ENCODE measurements at places on chromosomes 2 and 18.

- no peak for DNase-seq
Observed at GRCh38 chr18:23494992-23495391, 8.3 kb upstream of the RMC1 start.

- DNase-seq, result no peak
Observed at GRCh38 chr2:38386821-38387220, 9.7 kb upstream of the ATL2 start.

- DNase-seq, result no peak
Observed at GRCh38 chr2:240333985-240334384, 101.5 kb upstream of the GPC1 start.

DNA sequence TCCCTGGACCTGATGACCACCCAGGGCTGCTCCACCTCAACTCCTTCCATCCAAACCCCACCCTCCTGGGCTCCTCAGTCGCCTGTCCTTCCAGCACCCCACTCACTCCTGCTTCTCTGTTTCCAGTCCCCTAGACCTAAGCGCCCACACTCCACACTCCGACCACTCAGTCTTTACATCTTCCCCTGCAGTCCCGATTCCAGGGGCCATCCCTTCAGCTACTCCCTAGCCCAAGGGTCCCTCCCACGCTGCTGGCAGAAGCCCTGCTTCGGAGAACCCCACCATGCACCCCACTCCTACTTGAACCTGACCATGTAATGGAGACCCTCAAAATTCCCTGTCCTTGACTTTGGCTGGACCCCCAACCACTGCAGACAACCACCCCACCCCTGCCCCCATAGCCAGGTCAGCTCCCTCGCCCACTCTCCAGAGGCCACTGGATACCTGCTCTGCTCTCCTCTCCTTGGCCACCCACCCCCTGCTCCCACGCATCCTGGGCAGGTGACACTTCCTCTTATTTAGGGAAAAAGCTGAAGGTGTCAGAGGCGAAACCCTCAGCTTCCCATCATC lies 28.2 kb downstream of the EMX1 start:
- DNase-seq, result no peak

DNA sequence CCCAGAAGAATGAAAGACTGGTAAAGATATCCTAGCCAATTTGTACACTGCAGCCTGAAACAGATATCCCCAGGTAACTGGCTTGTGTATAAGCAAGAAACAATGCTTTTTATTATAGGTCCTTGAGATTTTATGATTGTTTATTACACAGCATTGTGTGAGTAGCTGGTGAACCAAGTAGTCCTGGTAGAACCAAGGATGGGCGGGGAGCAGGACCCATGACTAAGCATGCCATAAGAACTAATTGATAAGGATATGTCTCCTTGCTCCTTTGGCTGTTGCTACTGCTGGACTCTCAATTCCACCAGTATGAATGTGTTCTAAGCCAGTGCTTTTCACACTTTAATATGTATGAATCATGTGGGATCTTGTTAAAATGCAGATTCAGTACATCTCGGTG lies 12.3 kb upstream of the ALMS1 start:
- no peak for DNase-seq

DNA sequence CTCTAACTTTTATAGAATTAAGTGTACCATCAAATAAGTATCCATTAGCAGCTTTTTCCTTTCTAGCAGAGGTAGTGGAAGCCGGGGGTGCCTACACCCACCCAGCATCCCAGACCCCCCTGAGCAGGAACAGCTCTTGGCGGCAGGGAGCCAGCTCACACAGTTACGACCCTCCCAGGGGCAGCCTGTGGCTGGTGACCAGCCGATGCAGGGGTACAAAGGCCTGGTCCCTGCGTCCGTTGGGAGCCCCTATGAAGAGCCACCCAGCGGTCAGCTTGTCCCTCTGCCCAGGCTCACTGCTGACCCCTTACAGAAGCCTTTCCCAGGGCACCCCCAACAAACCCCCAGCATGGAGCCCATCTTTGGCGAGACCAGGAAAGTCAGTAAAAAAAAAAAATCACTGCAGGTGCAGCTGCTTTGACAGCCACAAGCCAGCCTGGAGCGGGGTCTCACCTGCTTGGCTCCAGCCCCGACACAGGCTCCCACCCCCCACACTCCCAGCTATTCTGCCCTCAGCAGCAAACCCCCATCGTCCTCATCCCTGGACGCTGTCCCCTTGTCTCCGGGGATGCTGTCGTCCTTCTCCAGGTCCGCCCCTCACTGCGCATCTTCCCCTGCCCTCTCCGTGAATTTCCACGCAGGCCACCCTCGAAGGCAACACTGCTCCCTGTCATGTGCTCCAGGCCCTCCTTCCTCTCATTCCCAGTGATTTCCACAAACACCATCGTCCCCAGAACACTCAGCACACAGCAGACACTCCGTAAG lies 43.1 kb downstream of the GPC1 start:
- no peak for DNase-seq

GRCh38 chr2:150532879-150533278 lies 45.4 kb upstream of the RND3 start:
- no peak for DNase-seq

DNA sequence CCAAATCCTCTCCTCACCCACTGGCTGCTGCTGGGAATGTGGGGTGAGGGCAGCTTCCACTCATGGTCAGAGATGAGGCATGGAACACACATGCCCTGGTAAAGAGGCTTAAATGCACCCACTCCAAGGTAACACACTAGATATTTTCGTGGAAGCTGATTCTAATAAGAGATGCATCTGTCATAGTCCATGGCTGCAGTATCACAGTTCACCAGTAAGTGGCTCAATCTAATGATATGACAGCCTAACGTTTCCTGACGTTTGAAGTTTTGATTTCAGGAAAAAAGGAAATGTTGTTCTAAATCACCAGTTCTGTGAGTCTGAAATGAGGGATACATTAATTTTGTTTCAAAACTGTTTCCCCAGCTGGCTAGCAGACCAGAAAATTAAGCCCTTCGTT lies 38.2 kb downstream of the LCT start:
- no peak for DNase-seq

GRCh38 chr2:239598732-239599090 lies 197.9 kb upstream of the HDAC4 start:
- DNase-seq, result no peak

DNA sequence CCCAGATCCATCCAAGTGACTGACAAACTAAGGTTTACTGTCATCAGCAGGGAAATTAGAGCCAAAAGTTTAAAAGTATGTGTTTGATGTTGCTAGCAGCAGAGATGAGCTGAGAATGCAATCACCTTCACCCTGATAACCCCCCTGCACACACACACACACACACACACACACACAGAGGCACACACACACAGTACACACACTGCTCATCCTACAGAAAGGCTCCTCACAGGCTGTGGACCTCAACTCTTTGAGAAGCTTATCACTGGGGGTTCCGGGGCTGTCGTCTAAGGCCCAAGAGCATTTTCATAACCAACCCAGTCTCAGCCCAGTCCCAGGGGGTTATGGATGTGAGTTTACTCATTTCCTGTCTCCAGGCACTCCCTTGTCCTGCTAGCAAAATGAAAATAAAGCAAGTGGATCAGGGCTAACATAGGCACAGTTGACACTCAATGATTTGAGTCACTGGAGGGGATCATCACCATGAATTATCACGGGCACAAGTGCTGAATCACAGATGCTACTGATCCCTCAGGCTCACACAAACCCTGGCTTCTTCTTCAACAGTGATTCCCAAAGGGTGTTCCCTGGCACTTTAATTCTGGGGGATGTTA lies 76.6 kb downstream of the ALK start:
- no peak for DNase-seq

DNA sequence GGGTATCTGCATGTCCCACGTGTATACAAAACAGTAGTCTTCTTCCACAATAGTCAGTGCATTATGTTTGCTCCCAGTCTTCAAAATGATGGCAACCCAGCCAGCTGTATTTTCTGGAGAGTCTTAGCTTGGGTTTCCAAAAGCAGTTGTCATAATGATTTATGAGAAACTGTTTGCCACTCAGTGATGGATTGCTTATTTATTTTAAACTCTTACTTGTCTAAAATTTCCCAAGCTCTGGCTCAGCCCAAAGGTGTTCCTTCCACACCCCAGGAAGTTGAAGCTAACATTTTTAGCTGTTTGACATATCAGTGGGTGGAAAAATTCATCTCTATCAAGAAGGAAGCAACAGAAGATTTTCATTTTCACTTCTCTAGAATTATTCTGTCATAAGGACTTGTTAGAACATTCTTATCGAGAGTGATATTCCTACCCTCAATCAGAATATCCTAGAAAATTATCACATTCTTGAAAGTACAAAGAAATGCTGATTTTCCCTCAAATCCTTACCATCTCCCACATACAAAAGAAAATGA lies 78.8 kb downstream of the ASAP2 start:
- no peak for DNase-seq

- DNase-seq, result no peak
Observed at GRCh38 chr2:191280834-191281756, 35.9 kb downstream of the MYO1B start.

DNA sequence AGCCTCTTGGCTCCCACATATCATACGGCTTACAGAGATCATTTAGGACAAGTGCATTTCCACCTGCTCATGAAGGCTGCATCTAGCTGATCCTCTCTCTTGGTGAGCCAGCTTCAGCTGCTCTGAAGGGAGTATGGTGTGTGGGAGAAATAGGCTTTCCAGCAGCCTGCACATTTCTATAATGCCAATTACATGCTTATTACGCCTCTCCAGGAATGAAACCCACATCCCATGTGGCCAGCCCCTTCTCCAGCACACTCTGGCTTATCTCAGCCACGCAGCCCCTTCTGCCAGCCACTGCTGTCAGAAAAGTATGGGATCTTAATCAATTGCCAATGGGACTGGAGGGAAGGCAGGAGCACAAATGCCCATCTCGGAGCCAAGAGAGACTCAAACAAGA lies 117.5 kb downstream of the GALNT14 start:
- no peak for DNase-seq

- no peak for DNase-seq
Observed at GRCh38 chr2:36480028-36480427, 117.9 kb downstream of the FEZ2 start.

DNA sequence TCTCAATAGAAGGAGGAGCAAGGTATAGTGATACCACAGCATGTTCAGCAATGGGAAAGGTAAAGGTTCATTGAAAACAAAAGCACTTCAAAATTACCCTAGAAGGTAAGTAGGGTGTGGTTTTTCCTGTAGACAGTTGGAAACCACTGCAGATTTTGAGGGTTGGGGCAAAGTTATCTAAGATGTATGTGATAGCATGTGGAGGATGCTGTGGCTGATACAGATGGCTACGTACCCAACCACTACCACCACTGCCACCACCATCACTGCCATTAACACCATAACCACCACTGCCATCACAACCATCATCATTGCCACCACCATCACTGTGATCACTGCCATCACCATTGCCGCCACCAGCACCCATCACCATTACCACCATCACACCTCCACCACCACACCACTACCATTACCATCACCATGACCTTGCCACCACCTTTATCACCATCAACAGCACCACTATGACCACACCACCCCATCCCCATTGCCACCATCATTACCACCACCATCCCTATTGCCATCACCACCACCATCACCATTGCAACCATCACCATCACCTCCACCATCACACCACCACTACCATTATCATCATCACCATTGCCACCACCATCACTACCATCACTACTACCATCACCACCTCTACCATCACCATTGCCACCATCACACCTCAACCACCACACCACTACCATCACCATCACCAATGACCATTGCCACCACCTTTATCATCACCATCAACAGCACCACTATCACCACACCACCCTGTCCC lies 3.7 kb downstream of the TMSB10 start:
- no peak for DNase-seq

- no peak for DNase-seq
Observed at GRCh38 chr18:11728249-11728648, 39.2 kb downstream of the GNAL start.

DNA sequence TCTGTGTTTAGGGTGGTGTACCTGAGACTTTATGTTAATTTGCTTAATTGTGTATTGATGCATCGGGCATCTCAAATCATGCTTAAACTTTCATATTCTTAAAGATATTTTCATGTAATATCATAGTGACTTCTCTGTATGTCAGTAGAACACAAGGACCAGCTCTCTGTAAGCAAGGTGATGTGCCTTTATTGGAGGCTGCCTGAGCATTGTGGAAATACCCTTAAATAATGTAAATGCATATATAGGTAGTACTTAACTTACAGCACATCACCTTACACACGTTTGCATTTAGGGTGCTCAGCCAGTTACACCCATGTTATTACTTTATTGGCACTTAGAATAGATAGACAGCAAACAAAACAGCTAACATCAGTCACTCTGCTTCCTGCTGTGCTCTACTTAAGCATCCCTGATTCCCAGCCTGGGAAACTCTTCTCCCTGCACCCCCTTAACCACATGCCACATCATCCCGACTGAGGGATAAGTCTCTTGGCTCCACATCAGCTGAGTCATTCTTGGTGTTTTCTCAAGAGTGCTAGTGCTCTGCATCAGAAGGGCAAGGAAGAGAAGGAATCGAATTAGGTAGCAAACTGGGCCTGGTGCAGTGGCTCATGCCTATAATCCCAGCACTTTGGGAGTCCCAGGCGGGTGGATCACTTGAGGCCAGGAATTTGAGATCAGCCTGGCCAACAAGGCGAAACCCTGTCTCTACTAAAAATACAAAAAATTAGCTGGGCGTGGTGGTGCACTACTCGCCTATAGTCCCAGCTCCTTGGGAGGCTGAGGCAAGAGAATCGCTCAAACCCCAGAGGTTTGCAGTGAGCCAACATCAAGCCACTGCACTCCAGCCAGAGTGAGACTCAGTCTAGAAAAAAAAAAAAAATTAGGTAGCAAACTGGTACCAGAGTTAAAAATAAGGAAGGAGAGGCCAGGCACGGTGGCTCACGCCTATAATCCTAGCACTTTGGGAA lies 108.7 kb downstream of the MAP3K20 start:
- no peak for DNase-seq

DNA sequence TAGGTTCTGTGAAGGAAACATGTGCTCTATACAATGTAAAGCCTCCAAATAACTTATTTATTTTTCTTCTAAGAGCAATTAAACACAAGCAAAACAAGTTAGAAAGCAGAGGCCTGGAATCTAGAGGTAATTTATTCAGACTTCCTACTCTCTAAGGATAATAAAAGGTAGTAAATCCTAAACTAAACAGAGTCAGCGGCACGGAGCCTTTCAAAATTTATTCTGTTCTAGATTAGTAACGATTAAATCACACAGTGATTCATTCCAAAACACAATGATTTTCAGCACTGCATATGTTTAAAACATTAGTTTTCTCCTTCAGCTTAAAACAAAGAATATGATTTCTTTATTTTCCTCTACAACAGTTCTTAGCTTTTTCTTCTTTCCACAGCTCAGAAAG lies 160.9 kb downstream of the FBXO15 start:
- DNase-seq, result no peak

DNA sequence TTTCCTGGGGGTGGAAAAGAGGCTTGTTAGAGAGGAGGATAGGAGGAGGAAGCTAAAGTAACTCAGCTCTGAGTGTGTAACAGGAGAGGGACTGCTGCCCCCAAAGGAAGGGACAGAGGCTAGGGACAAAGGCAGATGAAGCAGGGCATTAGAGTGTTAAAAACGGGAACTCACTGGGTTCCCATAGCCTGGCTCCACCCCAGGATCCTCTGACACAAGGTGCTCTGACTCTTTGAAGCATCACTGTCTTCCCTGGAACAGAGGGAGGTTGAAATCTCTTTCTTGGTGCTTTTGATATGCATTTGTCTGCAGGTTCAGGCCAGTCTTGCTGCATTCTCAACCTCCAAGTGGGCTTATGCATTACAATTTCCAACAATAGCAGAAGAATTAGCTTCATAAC lies 22.9 kb downstream of the IL36A start:
- DNase-seq, result no peak

All from stimulated activated naive CD8-positive, alpha-beta T cell treated with anti-CD3 and anti-CD28 coated beads, Interleukin-15, amount 100 ng/mL, for 72 hours (primary cell).